ENCODE measurements at places on chromosomes 2 and 18. TPM values are rescaled to one million over a fixed set of nuclear protein-coding genes. Genes with fewer than 3 reads are reported as not detected.

Gene SERPINB4
- total RNA-seq: not detected

Gene ANKRD23
- 1.8 TPM for total RNA-seq

Gene CLEC4F
- not detected for total RNA-seq

Gene LRRTM1
- total RNA-seq: not detected

Gene LMAN1
- 17.8 TPM for total RNA-seq

Gene RAB31
- 22.1 TPM for total RNA-seq

Gene SCN3A
- total RNA-seq: not detected

Gene CAPN14
- not detected for total RNA-seq

Gene MTHFD2
- 187 TPM for total RNA-seq

Gene UGT1A5
- not detected for total RNA-seq

Gene INPP1
- 29.4 TPM for total RNA-seq

Gene NPAS2
- 114 TPM for total RNA-seq

Gene CFAP210
- total RNA-seq: 0.37 TPM

Gene ZNF892
- total RNA-seq: 0.42 TPM

Gene HOXD4
- total RNA-seq: 0.66 TPM

Gene PMAIP1
- 13.2 TPM for total RNA-seq

Gene DOK6
- total RNA-seq: not detected

Gene NT5DC4
- not detected for total RNA-seq

Gene RUFY4
- total RNA-seq: not detected

Gene MEP1B
- total RNA-seq: 0.06 TPM

Gene ANKRD30BL
- not detected for total RNA-seq

Gene FEZ2
- total RNA-seq: 49.0 TPM

Gene PLGLB2
- total RNA-seq: 0.16 TPM

Gene ORMDL1
- total RNA-seq: 45.8 TPM

Gene FNDC4
- 3.9 TPM for total RNA-seq

Gene RABL2A
- total RNA-seq: 9.7 TPM

Gene MATN3
- 13.7 TPM for total RNA-seq

Gene INO80D
- total RNA-seq: 0.88 TPM

Gene PIGN
- 8.8 TPM for total RNA-seq

Gene MRO
- 0.18 TPM for total RNA-seq

Gene ITGAV
- 41.4 TPM for total RNA-seq
